Activated CD4-positive, alpha-beta T cell treated with anti-CD3 and anti-CD28 coated beads for 4 hours (primary cell): ENCODE measurements at places on chromosomes 13 and 19.

DNA sequence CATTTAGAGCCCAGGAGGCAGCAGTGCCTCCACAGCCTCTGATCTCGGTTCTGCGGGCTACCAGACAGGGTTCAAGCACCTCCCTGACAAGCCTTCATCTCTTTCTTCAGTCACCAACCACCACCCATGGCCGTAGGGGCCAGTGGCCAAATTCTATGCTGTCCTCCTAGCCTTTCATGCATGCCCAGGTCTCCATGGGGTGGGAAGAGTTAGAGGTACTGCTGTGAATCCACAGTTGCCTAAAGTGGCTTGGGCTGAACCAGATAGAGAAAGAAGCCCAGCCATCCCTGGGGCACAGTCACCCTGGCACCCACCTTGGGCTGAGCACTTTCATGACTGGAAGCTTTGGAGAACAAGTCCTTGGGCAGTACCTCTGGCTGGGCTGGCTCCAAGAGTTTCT, 97.4 kb downstream of the ZDHHC20 start:
- DNase-seq: no peak

- no peak for DNase-seq
Measured at GRCh38 chr19:4363571-4364304, 20.4 kb downstream of the MPND start.

GRCh38 chr19:6983448-6983847, 37.8 kb downstream of the MBD3L2B start:
- no peak for DNase-seq

GRCh38 chr13:83752141-83752540, 130.1 kb downstream of the SLITRK1 start:
- DNase-seq: no peak

DNA sequence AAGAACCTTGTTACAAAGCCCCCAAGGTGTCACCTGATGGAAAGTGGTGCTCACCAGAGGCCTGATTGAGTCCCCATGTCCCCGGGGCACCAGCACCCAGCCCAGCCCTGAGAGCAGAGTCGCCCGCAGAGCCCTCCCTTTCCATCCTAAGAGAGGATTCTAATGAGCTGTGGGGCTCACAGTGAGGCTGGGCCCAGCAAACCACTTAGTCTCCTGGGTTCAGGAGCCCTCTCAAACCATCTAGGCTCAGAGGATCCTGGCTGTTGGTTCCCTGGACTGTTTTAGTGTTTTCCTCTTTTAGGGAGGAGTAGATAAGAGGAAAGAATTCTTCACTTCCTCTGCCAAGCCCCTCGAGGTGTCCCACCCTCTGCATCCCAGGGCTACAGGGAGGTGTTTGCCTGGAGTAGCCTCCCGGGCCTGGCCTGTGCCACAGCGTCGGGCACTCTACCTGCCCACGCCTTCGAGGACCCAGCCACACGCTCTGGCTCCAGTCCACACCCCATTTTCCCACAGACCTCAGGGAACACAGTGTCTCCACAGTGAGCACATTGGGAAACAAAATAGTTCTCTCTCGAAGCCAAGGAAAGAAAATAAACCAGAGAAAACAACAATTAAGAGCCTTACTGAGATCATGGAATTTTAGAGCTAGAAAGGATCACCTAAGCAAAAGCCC, 34.4 kb downstream of the DHRS12 start:
- no peak for DNase-seq

DNA sequence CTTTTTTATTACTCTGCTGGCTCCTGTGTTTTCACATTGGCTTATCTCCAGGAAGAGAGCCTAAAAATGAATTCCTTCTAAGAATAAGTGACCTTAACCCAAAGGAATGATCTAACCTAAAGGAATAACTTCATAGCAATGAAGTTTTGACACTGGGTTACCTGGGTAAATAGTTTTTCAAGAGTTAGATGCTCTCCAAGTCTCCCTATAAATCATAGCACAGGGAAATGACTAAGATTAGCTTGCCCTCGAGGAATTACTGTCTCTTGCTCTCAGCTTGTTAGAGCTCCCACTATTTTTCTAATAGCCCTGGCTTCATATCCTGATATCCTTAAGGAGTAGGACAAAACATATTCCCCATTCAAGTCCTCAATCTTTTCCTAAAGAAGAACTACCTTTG, 66.3 kb downstream of the SPRY2 start:
- no peak for DNase-seq

DNA sequence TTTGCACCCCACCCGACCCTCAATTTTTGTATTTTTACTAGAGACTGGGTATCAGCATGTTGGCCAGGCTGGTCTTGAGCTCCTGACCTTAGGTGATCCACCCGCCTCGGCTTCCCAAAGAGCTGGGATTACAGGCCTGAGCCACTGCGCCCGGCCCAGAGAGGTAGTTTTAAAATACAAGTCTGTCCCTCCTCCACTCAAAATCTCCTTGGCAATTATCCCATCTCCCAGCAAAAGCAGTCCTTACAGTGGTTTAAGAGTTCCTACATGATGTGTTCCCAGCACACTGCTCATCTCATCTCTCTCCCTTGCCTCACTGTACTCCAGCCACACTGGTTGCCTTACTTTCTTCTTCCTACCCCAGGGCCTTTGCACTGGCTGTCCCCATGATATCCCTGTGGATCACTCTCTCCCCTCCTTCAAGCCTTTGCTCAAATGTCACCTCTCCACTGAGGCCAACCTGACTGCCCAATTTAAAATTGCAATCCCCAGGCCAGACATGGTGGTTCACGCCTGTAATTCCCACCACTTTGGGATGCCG, 24.3 kb downstream of the LRFN3 start:
- no peak for DNase-seq

GRCh38 chr13:44303681-44304432, 69.8 kb upstream of the SERP2 start:
- DNase-seq: no peak

DNA sequence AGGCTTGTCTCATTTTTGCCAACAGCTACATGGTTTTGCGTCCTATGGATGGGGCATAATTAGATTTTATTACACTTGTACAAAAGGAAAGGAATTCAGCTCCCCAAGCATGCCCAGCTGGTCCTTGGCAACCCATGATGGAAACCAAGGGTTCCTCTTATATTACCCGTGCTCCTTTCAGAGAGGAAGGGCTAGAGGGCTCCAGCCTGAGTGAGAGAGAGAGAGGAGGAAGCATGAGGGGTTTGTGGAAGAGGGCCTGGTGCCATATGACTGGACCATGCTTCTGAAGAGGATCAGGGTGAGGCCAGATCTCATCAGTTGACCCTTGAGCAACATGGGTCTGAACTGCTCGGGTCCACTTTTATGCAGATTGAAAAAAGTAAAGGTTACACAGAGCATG, 3.5 kb upstream of the RPS9 start:
- DNase-seq: no peak

DNA sequence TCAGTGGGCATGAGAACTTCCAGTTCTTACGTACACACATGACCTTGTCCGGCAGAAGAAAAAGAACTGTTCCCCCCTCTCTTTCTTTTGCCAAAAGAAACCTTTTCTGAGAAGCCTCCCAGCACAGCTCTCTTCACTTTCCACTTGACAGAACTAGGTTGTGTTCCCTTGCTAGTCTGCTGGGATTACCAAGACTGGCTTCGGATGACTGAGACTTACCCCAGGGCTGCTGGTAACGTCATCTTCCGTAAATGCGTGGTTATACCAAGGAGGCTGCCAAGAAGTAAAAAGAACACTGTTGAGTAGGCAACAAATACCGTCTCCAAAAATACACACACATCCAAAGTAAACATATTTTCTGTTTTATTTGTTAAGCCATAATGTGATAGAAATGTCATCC, 908.2 kb downstream of the EFNB2 start:
- no peak for DNase-seq

GRCh38 chr13:26095338-26095737, 43.5 kb upstream of the SHISA2 start:
- DNase-seq: no peak

DNA sequence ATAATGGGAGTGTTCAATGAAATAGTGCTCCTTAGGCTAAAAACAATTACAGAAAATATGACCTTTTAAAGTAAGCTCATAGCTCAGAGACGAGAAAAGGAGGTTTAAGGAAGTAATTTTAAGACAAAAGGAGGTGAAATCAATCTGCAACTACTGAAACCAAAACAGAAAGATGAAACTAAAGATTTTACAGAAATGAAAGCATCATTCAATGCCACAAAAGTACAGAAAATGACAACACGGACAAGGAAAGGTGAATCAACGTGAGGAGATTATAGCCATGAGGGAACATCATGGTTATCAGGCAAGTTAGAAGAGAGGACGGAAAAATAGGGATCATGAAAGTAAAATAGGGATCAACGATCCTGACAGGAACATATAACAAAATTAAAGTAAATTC, 745.2 kb downstream of the PCDH17 start:
- DNase-seq: no peak

DNA sequence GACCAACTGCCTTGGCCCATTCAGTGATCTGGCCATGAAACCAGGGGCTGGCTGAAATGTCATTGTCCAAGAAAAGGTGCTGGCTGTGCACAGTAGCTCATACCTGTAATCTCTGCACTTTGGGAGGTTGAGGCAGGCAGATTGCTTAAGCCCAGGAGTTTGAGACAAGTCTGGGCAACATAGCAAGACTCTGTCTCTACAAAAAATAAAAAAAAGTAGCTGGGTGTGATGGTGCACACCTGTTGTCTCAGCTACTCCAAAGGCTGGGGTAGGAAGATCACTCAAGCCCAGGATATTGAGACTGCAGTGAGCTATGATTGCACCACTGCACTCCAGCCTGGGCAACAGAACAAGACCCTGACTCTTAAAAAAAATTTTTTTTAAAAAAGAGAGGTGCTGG, 28.6 kb upstream of the C19orf12 start:
- no peak for DNase-seq

DNA sequence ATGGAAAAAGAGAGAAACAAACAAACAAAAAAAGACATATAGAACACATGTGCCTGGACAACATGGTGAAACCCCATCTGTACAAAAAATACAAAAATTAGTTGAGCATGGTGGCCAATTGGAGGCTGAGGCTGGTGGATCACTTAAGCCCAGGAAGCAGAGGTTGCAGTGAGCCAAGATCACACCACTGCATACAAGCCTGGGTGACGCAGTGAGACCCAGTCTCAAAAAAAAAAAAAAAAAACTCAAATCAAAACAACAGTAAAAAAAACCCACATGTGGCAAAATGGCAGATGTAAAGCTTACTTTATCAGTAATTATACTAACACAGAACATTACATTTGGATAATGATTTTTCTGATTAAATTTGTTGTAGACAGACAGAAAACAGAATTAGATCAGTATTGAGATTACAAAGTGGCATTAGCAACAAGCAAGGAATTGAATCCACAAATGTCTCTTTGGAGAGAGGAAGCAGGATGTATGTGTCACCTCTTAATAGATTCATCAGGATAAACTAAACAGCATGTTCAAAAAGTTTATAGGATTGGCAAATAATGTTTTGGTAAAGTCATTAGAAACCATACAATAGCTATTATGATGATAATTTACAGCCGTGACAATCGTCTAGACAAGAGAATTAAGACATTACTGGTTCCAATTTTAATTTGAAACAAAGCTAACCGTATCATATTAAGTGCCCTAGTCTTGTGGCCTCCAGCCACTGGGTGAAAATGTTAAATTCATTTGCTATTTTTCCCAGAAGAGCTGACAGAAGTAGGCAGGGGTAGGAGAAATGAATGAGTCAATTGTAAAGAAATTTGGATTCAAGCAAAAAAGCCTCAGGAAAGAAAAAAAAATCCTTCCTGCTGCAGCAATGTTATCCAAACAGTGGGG, 206.0 kb downstream of the FGF14 start:
- DNase-seq: no peak

DNA sequence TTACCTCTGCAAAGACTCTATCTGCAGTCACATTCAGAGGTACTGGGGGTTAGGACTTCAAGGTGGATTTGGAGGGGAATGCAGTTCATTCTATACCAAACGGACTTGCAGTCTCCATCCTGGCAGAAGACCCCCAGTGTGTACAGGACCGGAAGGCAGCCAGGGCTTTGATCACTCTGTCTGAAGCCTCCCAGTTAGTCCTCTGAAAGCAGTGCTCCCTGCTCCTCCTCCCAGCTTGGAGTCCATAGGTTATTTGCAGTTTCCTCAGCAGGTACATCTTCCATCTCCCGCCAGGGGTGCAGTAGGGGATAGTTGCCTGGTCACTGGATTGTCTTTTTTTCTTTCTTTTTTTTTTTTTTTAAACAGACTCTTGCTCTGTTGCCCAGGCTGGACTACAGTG, 78.8 kb upstream of the KCTD15 start:
- DNase-seq: no peak

DNA sequence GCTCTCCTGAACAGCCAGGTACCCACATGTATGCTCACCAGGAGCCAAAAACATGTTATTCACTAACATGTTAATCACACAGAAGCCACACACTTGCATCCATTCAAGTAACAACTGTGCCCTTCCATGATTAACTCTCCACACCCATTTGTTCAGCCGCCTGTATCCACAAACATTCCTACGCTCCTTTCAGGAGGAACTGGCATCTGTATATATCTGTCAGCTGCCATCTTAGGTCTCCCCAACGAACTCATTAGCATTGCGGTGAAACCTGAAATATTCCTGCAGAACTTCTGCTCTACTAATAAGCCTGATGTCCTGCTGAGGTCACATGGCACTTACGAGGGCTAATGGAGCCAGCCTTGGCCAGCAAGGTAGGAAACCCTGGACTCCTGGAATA, 33.0 kb downstream of the OLFM2 start:
- no peak for DNase-seq

GRCh38 chr13:25819856-25820530, 231.8 kb downstream of the SHISA2 start:
- no peak for DNase-seq

DNA sequence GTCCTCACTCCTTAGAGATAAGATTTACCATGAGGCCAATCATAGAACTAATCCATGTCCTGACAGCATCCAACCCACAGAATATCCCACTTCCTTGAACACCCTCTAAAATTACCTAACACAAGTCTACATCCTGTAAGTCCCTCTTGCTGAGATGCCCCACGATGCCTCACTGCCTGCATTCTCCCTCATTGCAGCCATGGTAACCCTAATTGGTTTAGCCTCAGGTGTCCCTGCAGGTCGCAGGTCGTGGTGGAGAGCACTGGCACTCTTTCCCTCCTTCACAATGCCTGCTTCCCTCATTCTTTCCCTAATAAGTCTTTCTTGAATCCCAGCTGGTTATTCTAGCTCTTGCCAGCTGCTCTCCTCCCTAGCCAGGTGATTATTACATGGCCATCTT, 35.3 kb upstream of the MYO16 start:
- DNase-seq: no peak

DNA sequence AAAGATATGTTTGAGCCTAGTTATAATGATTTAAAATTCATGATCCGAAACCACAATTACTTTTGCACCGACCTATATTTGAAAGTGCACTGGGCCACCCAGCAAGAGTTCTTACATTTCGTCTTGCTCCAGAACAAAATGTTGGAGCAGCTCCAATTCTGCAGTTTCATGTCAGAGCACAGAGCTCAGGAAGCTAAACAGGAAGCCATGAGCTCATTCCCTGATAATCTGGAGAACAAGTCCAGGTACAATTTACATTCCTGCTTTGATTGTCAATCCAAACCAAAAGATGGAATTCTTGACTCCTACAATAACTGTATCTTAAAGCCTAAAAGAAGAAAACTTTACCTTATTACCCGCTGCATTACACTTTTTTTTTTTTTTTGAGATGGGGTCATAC, 131.8 kb downstream of the KCTD12 start:
- DNase-seq: no peak

- DNase-seq: no peak
Measured at GRCh38 chr13:81606074-81606473, 1265.1 kb upstream of the SPRY2 start.
